NCI-H1417 treated with DMSO at 0.1 percent for 48 hours (cell line): ENCODE measurements at places on chromosomes 6 and 20.

DNA sequence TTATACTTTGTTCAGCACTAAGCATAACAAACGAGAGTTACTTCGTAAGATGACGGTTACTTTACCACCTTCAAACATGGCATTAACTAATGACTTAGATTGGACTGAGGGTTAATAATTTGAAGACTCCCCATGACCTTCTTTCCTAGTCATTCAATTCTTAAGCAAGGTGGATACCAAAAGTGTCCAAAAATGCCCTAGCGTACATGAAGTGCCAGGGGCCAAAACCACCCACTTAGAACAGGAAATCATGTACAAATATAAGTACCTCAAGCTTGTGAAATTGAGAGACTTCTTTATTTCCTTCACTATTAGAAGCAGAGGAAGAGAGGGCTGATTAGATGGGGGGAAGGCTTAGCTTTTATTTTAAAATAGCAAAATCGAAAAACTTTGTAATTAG lies 166.4 kb downstream of the ATXN1 start:
- no peak for DNase-seq

GRCh38 chr20:36309643-36310042 lies 3.5 kb downstream of the DLGAP4 start:
- no peak for DNase-seq

GRCh38 chr20:37864298-37864697 lies 38.6 kb upstream of the VSTM2L start:
- no peak for DNase-seq

- DNase-seq: no peak
Measured at GRCh38 chr20:54626126-54626525, 150.7 kb downstream of the DOK5 start.

GRCh38 chr6:80541181-80541580 lies 434.7 kb downstream of the BCKDHB start:
- no peak for DNase-seq

DNA sequence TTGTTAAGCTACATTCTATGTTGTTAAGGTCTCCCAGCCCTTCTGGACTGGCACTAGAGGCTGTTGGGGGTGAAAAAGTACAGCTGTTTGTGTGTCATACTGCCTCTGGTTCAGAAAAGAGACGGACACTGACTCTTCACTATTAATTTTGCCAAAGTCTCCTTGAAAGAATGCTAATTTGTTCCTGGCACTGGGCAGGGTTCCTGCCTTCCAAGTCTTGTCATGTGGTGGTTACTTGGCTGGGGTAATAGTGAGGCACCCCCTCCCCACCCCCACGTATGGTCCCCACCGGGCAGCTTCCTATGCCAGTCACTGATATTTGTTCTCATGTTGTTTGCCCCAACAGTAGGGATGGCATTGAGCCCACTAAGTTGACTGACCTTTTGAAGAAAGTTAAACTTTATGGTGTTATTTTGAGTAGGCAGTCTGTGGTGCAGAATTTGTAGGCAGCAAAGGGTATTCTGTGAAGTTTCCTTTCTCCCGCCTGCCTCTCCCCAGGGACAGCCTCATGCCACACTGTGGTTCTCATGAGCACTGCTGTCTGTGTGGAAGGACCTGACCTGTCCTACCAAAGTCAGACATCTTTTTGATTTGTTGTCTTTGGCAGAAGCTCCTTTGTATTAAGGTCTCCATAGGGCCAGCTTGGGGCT lies 8.7 kb downstream of the CDS2 start:
- DNase-seq: no peak

DNA sequence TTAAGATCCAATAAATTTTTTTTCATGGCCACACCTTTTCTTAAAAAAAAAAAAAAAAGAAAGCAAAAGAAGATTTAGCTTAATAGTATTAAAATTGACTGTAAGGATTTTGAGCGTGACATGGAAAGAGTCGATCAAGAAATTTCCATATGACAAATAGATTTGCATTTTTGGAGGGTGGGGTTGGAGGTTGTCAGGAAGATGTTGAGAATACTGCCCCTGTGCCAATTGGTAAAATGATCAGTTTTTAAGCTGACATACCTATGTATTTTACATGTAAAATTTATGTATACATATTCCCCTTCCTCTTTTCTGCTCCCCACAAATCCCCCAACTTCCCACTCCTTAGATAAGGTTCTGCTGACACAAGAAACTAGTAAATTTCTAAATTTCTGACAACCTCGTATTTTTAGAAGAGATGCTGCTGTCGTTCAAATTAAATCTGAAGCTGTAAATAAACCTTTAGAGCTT lies 520.9 kb downstream of the CD83 start:
- no peak for DNase-seq

DNA sequence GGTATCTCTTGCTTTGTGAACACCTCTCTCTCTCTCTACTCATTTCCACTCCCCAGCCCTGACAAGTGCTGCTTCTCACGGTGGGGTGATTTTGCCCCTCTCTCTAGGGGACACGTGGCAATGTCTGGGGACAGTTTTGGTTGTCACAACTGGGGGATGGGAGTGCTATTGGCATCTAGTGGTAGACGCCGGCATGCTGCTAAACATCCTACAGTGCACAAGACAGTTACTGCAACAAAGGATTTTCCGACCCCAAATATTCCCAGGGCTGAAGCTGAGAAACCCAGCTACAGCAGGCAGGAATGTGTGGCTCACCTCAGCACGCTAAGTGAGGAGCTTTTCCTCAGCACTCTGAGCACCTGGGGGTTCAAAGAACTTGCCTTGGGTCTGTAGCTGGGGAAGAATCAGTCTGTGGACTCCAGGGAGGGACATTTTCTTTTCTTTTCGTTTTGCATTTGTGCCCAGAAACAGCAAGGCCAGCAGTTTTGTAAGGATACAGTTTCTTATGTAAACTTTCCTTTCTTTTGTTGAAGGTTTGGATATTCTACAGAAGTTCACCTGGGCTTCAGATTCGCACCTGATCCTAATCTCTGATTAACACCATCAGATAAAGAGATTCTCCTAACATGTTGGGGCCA lies 246.9 kb upstream of the ZFP64 start:
- DNase-seq: no peak

DNA sequence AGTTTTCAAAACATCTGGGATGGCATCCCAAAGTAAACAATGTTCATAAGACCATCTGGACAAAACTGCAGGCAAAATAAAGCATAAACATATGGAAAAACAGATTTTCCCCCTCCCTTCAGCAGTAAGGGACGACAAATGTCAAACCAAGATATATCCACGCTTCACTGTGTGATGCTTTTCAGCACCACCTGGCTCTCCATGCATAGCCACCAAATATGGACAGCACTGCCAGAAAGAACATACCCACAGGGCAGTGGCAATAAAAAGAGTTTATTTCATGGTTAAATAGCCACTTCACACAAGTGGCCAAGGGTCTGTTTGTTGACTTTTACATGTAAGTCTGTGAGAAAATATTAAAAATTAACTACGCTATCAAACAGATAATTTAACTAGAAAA lies 23.1 kb downstream of the USP45 start:
- no peak for DNase-seq

DNA sequence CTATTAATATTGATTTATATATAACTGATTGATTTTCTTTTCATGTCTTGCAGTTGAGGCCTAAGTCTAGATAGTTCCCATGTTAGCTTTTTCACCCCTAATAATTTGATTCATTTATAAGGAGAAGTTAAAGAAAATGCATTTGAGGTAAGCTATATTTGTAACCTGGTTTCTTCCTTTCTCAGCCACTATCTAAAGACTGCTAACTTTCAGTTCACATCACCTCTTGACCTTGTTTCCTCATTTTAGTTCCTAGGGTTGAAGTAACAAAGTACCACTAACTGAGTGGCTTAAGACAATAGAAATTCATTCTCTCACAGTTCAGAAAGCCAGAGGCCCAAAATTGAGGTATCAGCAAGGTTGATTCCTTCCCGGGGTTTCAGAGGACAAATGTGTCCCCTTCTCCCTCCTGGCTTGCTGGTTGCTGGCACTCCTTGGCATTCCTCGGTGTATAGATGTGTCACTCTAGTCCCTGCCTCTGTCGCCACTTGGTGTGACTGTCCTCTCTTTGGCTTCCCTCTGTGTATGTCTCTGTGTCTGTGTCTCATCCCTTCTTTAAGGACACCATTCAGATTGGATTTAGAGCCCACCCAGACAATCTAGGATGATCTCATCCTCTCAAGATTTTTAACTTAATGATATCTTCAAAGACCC lies 55.9 kb upstream of the C20orf144 start:
- no peak for DNase-seq

- no peak for DNase-seq
Measured at GRCh38 chr6:84766799-84767525, 2.6 kb upstream of the TBX18 start.

DNA sequence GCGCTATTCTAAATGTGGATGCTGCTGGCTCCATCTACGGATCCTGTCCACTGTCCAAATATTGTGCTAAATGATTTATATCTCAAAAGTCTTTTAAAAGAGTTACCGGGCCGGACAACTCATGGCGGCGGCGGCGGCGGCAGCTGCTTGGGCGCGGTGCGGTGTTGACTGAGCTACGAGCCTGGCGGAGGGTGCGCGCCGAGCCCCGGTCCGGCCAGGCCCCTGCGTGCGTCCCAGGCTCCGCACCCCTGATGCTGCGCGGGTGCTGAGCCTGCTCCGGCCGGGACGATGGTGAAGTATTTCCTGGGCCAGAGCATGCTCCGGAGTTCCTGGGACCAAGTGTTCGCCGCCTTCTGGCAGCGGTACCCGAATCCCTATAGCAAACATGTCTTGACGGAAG lies 303.4 kb downstream of the CENPW start:
- no peak for DNase-seq

GRCh38 chr20:35561671-35562070 lies 19.8 kb downstream of the ERGIC3 start:
- DNase-seq: no peak

DNA sequence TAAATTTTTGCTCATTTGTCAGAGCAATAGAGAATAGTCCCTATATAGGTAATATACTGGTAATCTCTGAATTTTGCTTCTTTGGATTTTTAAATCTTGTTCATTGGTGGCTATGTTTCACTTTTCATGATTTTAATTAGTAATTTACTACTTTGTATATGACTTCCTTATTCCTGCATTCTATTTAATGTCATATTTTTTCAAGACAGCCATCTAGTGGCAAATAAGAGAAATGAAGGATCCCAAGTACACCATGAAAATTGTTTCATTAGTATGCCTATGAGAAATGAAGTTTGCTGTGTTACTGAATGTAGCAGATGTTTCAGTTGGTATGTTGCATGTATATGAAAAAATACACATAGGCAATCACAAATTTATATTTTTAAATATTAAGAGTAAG lies 82.4 kb downstream of the ZNF292 start:
- DNase-seq: no peak

GRCh38 chr6:106360989-106361430 lies 493 bp downstream of the CRYBG1 start:
- DNase-seq: no peak

DNA sequence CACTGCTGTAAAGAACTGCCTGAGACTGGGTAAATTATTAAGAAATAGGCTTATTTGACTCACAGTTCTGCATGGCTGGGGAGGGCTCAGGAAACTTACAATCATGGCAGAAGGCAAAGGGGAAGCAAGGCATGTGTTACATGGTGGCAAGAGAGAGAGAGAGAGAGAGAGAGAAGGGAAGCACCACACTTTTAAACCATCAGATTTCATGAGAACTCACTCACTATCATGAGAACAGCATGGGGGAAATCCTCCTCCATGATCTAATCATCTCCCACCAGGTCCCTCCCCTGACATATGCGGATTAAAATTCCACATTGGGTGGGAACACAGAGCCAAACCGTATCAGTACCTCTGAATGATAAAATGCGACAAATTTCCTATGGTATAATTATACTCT lies 203.9 kb upstream of the MARCKS start:
- DNase-seq: no peak

DNA sequence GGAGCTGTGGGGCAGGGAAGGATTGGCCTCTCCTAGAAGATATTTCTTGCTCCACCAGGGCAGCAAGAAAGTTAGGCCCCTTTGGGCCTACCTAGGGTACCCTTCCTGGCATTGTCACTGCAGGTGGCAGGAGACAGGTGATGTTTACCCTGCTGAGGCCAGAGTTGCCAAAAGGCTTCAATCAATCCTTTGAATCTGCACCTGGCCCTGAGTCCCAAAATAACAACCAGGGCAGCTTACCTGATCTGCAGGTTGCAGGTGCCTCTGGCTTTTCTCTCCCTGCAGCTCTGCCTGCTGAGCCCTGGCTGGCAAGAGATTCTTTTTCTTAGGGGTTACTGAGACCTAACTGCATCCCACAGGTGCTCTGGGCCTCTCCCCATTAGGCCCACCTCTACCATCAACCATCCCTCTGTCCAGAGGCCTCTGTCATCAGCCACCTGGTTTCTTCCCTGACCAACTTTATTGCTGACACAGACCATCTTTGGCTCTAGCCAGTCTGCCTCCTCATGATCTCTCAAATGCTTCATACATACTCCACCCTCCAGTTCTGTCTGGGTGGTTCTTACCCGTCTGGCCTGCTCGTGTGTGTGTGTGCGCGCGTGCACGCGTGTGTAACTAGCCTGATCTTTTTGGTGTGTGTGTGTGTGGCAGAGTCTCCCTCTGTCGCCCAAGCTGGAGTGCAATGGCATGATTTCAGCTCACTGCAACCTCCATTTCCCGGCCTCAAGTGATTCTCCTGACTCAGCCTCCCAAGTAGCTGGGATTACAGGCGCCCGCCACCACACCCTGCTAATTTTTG lies 13.7 kb downstream of the BCL2L1 start:
- peak; percentile 94 for DNase-seq

DNA sequence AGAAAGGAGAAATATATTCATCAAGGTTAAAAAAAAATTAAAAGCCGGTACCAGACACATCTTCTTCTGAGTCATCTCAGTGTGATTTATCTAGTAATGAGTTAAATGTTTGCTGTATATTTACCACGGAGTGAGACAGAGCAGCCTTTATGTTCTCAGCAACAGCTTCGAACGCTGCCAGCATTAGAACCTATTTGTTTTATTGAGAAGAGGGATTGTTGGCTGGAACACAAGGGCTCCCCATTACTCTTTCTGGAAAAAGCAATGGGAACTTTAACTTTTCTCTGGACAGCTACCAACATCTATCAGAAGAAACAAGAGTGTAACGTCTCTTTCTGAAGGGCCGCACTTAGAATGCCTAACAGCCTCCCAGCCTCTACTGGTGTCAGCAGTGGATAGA lies 105.3 kb upstream of the TAB2 start:
- DNase-seq: no peak

- no peak for DNase-seq
Measured at GRCh38 chr6:20156824-20157223, 55.4 kb downstream of the MBOAT1 start.
